ENCODE measurements at places on chromosomes 4 and X.
A peak's percentile ranks its signal among the peaks of the same experiment; 100 is the strongest.

- DNase-seq, result no peak
Measured at GRCh38 chr4:1412376-1413203, 6.3 kb upstream of the NKX1-1 start.

DNA sequence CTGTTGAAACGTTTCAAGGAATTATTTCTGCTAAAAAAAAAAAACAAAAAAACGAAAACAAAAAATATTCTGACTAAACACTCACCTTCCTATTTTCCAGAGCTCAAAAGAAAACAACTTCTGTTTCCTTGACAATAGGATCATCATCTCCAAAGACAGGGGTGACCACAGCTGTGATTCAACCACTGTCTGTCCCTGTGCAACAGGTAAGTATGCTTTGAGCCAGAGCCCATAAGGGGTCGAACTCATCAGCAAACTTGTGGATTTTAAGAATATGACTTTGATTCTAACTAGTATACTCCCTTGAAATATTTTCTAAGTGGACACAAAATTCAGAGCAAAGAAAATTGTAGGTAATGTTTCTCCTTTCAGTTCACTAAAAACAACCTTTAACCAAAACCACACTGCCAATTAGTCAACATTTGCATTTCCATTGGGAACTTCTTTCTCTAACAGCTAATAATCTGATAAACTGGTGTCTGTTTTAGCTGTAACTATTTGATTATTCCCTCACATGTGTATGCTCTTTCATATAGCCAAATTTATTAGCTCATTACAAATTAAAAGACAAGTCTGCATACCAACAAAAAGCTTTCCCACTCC is 186.1 kb downstream of the PALLD start:
- no peak for DNase-seq

DNA sequence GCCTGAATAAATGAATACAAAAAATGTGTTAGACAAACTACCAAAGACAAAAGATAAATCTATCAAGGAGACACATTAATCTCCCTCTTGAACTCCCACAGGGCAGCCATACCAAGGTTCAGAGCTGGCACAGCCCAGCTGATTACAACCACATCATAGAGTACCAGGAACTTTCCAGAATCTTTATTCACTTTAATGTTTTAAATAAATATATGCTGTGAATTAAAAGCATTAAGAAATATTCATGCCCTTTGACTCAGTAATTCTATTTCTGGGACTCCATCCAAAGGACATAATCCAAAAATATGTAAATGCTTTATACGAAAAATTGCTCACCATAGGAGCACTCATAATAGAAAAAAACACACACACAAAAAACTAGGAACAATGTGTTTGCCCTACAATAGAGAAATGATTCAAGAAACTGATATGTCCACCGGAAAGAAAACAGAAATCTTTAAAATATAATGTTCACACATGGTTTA is 126.0 kb downstream of the LDB2 start:
- DNase-seq, result peak; percentile 54

DNA sequence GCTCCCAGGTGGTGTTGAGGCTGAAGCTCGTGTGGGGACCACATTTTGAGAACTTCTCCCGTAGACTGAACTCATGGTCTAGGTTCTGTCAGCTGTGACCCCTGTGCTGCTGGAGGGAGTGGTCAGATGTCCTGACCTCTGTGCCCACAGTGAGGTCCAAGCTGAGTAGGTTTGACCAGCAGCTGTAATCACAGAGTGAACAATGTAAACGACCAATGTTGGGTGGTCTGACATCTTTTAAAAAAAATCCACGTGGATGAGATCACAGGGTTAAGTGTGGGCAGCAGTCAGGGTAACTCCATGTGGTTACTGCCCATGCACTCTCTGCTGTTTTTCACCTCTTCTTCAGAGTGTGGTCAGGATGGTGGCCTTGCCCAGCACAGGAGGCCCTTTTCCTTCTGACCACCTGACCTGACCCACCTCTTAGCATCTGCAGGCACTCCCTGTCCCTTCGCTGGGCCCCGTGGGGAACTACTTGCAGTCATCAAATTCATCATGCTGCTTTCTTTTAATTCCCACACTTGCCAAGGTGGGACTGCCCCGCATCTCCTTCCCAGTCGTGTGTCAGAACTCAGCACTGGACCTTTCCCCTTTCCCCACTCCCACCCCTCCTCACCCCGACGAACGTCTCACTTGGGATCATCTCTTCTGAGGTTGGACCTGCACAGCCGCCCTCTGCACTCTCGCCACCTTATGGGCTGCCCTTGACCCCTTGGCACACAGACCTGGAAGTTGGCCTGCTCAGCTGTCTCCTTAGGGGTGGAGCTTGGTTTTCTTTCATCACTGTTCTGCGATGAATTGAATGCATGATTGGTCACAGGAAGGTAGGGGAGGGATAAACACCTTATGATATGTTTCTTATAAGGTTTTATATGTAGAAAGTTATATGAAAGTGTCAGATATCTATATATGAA is 120.1 kb downstream of the PTTG2 start:
- DNase-seq, result peak; percentile 32

- DNase-seq, result no peak
Measured at GRCh38 chr4:168942985-168943384, 67.1 kb downstream of the CBR4 start.

DNA sequence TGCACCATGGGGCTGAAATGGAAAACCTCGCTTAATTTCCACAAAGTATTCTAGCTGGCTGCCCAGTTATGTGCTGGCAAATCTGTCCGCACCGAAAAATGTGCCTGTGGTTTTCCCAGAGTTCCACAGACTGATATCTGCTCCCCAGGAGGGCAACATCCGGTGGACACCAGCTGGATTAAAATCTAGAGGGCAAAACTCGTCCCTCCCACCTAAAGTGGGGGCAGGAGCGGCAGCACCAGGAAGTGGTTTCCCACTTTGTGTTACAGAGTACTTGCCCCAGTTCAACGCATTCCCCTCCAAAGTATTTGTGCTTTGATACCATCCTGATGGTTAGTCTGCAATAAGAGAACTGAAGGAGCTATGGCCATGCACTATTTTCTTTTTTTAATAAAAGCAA is 187.6 kb downstream of the TSPAN5 start:
- DNase-seq, result no peak

DNA sequence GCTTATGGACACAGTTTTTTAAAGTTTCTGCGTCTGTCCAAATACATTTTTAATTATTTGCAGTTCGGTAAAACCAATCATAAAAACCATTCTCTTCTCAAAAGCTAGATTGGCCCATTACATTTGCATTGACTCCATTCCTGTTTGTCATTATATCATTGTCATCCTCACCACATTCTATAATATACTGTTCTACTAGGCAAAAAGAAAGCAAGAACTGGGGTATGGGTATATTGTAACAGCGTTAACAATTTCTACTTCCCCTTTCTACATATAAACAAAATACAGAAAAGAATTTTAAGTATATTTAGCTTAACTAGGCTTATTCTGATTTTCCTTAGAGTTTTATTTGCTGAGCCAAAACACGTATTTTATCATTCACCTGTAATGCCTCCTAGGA is 91.8 kb downstream of the RAP1GDS1 start:
- no peak for DNase-seq

DNA sequence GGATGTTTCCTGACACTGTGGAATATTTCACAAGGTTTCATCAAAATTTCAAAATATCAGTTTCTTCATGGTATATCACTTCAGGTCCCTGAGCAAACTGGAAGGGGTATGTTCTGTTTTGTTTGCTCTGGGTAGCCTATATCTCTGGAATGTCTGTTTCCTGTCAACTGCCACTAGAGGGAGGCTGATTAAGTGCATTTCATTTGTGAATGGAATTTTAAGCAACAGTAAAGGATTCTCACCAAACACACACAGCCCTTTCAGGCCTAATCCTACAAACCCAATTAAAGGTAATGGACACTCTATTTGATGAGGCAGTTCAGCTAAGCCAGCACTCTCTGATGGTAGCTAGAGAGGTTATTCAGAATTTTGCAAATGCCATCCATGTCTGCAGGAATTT is 307.1 kb downstream of the TEX13A start:
- peak; percentile 12 for DNase-seq

- DNase-seq, result peak; percentile 94
Measured at GRCh38 chr4:118918388-118918787, 29.7 kb downstream of the SYNPO2 start.

- peak; percentile 8 for DNase-seq
Measured at GRCh38 chr4:177907736-177908424, 465.6 kb upstream of the AGA start.

DNA sequence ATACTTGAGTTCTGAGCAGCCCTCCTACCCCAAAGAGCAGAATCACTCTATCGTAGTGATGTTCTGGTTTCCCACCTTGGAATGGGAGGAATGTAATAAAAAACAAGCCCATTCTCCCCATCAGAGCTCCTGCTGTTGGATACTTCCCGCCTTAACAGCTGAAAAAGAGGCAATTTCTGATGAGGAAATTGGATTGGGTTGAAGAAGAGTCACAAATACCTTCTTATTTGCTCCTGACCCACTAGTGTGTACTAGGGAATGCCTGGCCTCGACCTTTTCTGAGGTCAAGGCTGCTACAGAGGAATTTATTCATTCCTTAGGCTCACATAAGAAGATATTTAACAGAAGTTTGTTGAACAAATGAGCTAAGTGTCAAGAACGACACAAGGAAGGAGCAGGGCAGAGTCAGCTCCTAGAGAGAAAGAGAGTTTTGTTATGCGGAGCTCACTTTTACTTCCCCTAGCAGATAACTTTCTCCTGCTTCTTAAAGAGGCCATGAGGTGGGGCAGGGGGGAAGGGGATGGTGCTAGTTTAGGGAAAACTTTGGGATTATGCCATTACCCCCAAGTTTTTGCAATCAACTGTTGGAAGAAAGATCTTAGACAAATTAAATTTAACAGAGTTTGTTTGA is 273.8 kb upstream of the CLNK start:
- DNase-seq, result no peak

- DNase-seq, result no peak
Measured at GRCh38 chr4:4477796-4478195, 64.1 kb downstream of the STX18 start.

GRCh38 chrX:119090627-119091026 is 17.8 kb downstream of the CT47C1 start:
- no peak for DNase-seq

- DNase-seq, result no peak
Measured at GRCh38 chr4:6647582-6648230, 7.2 kb downstream of the MRFAP1 start.

- DNase-seq, result no peak
Measured at GRCh38 chrX:821327-822107, 190.9 kb downstream of the SHOX start.

GRCh38 chr4:155033604-155034003 is 174.8 kb upstream of the NPY2R start:
- DNase-seq, result no peak

- no peak for DNase-seq
Measured at GRCh38 chrX:68731254-68731653, 83.8 kb downstream of the STARD8 start.

DNA sequence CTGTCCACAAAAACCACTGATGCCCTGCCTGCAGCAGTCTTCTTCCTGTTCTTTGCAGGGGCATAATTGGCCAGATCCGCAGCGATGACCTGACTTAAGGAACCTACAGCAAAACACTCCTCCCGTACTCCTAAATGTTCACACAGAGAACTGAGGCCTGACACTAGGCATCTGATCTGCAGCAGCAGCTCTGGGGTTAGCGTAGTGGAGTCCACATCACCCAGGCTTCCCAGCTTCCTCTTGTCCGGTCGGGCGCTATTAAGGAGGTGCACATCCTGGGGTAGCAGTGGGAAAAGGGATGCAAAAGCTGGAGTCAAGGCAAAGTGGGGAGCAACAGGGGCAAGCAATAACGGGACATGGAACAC is 758 bp downstream of the SCFD2 start:
- peak; percentile 29 for DNase-seq

DNA sequence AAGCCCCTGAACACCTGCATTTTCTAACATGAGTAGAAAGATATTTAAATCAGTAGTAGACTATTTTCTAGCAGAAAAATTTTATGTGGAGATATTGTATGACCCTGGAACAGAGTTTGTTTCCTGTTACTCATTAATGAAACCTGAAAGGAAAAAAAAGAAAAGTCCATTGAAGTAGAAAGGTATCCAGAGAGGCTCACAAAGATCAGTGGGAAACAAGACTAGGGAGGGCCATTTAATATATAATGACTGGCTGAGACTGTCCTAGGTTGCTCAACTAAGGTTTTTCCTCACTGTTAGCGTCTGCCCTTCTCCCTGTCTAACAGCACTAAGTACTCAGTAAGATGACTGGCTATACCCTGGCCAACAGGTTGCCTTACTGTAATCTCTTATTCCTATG is 788.6 kb downstream of the GLUD2 start:
- DNase-seq, result no peak

DNA sequence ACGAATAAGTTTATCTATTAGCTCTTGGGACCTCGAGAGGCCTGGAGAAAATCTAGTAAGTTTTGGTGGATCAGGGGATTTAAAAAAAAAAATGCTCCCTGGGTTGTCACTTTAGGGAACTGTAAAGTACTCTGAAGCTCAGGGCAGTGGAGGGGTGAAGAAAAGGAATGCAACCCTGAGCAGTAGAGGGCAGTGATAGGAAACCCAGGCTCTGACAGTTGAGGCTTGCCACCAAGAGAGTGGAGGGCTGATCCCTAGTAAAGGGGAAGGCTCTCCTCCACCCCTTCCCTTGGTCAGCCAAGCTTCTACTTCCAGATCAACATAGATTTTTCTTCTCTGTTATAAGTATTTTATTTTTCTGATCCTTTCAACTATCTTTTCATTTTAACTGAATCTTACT is 73.1 kb downstream of the FBXO8 start:
- DNase-seq, result no peak

GRCh38 chr4:156528216-156528615 is 443.4 kb downstream of the PDGFC start:
- DNase-seq, result no peak

DNA sequence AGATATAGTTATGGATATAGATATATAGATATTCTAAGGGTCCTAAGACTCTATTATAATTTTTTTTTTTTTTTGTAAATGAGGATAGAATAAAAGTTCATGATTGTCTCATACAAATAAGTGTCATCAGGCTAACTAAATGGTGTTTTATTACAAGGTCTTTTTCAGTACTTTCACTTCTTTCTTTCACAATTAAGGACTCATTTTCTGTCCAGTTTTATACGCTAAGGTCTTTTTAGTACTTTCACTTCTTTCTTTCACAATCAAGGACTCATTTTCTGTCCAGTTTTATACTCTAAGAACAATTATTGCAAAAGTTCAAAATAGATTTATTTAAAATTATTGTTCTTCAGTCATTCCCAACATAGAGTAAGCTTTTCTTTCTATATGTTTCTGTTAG is 32.7 kb downstream of the RUFY3 start:
- DNase-seq, result no peak

GRCh38 chrX:53476371-53476770 is 42.2 kb upstream of the HSD17B10 start:
- no peak for DNase-seq

GRCh38 chr4:6722891-6723290 is 6.9 kb downstream of the BLOC1S4 start:
- no peak for DNase-seq

GRCh38 chr4:57081651-57082621 is 28.2 kb downstream of the IGFBP7 start:
- no peak for DNase-seq

Data from fibroblast of lung (primary cell).